GM23248 (cell line): ENCODE measurements at places on chromosomes 4 and X. TPM values are rescaled to one million over a fixed set of nuclear protein-coding genes. Genes with fewer than 3 reads are reported as not detected.

Gene KLB
- not detected in 2 replicates for polyA plus RNA-seq

Gene CLRN2
- not detected in 2 replicates for polyA plus RNA-seq

Gene TCEANC
- 2.4 and 2.5 TPM in 2 replicates for polyA plus RNA-seq

- no peak for DNase-seq
These were observed 2.6 kb upstream of the ADH1A start for GRCh38 chr4:99293357-99293756.

Gene CTAG1B
- polyA plus RNA-seq, result not detected in 2 replicates

GRCh38 chrX:136759968-136760367 lies 20.8 kb downstream of the ARHGEF6 start:
- DNase-seq, result no peak

- DNase-seq, result no peak
These were observed 231.0 kb upstream of the GATB start for GRCh38 chr4:151991884-151992167.

- DNase-seq, result peak; percentile 41
These were observed 64.5 kb downstream of the SMC1A start for GRCh38 chrX:53357799-53358530.

DNA sequence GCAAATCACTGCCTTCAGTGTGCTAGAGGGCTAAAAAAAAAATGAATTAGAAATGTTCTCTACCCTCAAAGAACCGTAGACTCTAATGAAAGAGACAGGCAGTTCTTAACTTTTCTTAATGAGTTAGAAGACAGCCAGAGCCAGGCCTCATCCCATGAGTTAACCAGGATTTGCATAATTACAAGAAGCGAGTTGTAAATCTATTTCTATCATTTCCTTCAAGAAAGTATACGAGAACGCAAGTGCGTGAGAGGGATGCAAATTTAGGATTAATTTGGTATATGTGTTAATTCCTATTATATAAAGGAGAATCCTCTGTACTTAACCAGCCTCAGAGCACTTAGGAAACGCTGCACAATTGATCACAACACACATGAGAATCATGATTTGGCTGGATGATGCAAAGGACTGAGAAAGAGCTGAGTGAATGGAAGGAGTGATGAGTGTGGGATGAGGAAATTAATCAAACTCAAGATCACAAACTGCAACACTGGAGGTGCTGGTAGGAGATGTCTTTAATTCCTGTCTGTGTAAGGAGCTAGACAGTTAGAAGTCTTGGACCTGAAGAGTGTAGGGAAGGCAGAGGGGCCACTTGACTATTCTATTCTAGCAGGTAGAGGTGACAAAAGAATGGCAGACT lies 157.2 kb downstream of the ATP10D start:
- no peak for DNase-seq

Gene MAGEB3
- polyA plus RNA-seq, result not detected in 2 replicates

- no peak for DNase-seq
These were observed 188.4 kb upstream of the RPL34 start for GRCh38 chr4:108431986-108432385.

- DNase-seq, result peak; percentile 23
These were observed 25.8 kb upstream of the SEPTIN11 start for GRCh38 chr4:76923619-76924357.

Gene HS6ST2
- not detected in 2 replicates for polyA plus RNA-seq

DNA sequence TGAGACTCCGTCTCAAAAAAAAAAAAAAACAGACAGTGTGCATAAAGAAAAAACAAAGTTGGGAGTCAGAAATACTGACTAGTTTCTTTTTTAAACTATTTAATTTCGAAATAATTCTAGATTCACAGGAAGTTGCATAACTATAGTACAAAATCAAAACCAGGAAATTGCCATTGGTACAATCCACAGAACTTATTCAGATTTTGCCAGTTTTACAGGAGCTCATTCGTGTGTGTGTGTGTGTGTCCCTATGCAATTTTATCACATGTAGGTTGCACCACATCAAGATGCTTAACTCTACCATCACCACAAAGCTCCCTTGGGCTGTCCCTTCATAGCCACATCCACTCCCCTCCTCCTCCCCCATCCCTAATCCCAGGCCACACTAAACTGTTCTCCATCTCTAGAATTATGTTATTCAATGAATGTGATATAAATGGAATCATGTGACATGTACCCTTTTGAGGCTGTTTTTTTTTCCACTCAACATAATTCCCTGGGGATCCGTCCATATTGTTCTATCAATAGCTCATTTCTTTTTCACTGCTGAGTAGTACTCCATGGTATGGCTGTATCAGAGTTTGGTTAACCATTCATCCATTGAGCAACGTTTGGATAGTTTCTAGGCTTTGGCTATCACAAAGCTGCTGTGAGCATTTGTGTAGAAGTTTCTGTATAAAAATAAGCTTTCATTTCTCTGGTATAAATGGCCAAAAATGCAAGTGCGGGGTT lies 16.3 kb upstream of the DDX3X start:
- DNase-seq, result peak; percentile 55

- peak; percentile 80 for DNase-seq
These were observed 1.3 kb downstream of the AFF1 start for GRCh38 chr4:86935853-86936733.

DNA sequence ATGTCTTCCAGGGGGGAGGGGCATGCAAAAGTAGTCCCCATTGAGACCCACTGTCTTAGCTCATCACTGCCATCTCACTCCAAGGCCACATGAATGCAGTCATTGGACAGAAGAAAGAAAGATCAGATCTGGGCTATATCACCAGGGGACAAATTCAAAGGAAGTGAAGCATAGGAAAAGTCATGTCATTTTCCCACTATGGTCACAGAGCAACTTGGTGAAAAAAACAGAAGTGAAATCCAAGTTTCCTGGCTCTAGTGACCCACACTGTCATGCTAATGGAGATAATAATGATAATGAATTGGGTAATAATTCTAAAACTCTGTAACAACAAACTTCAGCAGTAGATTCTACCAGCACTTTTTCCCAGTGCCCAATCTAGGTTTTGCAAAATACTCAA lies 9.9 kb downstream of the LHFPL1 start:
- no peak for DNase-seq

- DNase-seq, result peak; percentile 46
These were observed 1.7 kb upstream of the GTPBP6 start for GRCh38 chrX:320126-320783.

Gene H2BW2
- not detected in 2 replicates for polyA plus RNA-seq

Gene MTMR1
- 2.7 and 3.7 TPM in 2 replicates for polyA plus RNA-seq

GRCh38 chr4:159698336-159698735 lies 595.5 kb downstream of the RAPGEF2 start:
- DNase-seq, result no peak
